Stimulated activated CD4-positive, alpha-beta T cell treated with anti-CD3 and anti-CD28 coated beads, TNF-alpha, amount 100 ng/mL, for 1 hour (primary cell): ENCODE measurements at places on chromosomes 1 and 21.

DNA sequence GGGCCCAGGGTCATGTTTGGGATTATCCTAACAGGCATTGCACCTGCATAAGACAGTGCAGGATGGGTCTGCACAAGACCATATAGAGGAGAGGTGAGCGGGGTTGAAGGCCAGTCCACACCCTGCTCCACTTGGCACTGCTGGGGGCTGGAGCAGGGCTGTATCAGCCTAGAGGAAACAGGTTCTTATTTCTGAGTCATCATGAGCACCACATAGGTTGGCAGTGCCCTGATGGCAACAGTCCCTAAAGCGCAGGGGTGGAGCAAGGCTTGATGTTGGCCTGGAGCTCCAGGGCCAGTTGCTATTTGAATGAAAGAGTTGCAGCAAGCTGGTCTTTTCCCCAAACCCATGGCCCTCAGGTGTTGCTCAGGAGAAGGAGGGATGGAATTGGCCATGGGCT is 29.8 kb upstream of the BMP8B start:
- DNase-seq, result no peak

DNA sequence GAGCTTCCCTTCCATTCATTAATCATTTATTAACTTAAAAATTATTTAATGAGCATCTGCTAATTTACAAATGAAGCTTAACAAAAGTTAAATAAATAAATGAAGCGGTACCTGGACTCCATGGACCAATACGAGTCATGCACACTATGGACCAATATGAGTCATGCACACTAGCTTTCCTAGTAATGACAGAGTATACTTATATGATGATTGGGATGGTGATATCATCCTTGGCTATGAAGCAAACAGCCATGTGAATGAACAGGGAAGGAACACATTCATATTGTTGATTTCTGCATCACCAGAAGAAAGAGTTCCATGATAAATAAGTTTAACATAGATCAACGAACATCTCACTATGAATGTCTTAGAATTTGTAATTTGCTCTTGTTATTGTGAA is 109.9 kb downstream of the SPAG17 start:
- DNase-seq, result no peak

- DNase-seq, result no peak
Measured at GRCh38 chr1:110502402-110503151, 16.4 kb downstream of the KCNA10 start.

DNA sequence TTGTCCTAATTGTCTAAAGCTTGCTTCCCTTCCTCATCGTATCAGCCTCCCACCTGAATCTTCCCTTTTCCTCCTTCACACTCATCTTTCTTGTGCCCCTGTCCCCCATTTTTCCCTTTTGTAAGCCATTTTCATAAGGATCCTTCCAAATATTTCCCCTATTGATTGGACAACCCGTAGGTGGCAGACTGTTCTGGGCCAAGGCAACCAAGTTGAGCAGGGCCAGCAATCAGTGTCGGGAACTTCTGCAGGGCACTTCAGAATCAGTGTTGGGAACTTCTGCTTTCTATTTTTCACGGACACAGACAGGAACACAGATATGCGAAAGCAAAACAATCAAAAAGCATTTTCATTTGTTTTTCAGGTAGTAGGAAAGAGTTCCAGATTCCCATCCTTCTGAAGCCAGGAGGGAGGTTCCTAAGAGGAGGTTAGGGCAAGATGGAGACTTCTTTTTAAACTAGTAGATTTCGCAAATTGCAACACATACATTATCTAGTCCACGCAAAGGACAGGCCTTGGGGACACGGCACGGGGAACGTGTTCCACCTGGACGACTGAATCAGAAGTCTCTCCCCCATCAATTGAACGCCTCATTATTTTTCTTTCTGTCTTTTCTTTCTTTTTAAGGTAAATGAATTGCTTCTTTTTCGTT is 691 bp upstream of the MPZL1 start:
- DNase-seq, result no peak

DNA sequence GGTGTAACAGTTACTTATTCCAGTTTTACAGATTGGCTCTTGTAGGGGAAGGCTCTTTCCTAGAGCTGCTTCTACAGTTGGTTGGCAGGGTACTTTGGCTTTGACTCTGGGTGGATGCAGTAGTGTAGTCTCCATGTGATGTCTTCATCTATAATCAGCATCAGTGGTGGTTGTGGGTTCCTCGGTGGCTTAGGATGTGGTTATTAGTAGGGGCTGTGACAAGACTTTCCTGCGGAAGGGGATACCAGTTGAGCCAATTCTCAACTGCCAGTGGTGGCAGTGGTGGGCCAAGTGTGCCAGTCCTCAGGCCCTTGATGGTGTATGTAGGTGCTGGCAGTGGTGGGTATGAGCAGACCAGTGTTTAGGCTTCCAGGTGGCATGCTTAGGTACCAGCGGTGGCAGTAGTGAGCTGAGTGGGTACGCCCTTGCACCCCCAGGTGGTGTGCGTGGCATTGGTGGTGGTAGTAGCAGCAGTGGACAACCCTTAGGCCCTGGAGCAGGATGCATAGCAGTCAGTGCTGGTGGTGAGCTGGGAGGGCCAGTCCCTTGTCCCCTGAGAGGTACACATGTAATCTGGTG is 27.2 kb upstream of the KLF18 start:
- DNase-seq, result no peak

GRCh38 chr1:110626889-110627288 is 20.7 kb upstream of the KCNA2 start:
- no peak for DNase-seq

GRCh38 chr1:233614743-233615521 is 1.0 kb downstream of the KCNK1 start:
- DNase-seq, result no peak

DNA sequence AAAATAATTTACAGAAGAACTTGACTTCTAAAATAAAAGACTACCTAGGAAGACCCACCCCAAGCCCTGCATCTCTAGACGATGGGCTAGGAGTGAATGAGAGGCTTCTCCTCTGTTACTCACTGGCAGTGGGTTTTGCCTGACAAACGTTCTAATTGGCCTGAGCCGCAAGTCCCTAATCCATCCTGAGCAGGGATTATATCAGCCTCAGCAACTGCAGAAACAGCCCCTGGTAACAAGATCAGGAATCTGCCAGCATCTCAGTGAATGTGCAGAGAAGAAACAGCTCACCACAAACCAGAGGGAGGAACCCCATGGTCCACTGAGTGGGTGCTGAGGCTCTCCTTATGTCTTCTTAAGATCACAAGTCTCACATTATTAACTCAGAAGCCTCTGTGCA is 240.6 kb downstream of the BRINP2 start:
- no peak for DNase-seq

DNA sequence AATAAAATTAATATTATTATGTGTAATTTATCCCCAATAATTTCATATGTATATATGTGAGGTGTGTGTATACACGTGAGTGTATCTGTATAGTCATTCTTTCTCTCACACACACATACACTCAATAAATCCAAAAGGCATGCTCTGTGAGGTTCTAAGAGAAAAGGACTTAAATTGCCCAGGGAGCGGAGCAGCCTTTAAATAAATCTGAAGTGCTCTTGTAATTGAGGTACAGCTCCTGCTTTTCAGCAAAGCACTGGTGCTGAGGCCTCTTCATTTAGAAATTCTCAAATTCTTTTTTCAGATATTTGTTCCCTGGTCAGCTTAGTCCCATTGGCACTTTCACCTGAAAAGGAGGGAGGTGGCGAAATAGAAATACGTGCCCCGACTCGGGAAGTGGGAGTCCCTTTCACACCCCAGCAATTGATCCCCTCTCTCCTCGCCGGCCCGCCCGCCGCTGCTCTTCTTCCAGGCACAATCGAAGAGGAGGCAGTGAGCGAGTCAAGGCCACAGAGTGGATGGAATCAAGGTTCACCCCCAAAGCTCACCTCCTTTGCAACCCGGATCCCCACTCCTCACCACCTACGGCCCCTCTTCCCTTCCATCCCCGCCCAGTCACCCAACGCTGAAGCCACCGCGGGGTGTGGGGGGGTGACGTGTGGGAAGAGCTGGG is 944 bp downstream of the PLPPR5 start:
- DNase-seq, result no peak

- no peak for DNase-seq
Measured at GRCh38 chr1:203985044-203985443, 87.9 kb upstream of the SOX13 start.

DNA sequence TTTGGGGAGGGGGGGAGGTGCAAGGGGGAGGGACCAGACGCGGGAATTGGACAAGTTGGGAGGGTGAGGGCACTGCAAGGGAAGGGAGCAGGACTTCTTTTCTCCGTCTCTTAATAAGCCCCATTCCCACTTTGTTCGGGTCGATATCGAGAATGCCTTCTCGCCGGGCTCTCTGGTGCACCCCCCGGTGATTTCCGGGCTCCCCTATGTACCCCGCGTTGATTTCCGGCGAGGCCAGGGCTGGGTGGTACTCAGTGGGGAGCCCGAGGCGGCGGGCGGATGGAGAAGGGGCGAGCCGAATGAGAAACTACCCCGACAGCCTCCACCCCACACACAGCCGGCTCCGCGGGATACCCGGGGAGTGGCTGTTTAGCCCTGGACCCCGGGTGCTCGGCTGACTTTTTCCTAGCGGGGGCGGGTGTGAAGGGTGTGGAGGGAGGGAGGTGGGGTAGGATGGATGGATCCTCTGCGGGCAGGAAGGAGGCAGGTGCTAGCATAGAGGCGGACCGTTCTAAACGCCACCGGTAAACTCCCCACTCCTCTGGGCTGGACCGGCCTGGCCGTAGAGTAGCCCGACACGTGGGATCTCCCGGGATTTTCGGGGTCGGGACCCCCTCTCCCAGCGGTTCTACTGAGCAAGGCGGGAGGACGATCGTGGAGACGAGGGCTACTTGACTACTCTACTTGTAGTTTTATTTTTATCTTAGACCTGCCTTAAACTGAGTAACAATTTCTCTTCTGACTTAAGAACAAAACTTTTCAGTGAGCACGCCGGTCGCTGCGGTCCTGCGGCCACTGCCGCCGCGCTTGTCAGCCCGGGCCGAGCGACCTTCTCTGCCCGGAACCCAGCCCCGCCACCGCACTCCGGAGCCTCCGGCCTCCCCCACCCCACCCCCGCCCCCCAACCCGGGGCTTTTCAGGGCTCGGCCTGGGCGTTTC is 1.0 kb downstream of the RNF220 start:
- no peak for DNase-seq

GRCh38 chr1:209996348-209996747 is 58.3 kb downstream of the SYT14 start:
- DNase-seq, result no peak

DNA sequence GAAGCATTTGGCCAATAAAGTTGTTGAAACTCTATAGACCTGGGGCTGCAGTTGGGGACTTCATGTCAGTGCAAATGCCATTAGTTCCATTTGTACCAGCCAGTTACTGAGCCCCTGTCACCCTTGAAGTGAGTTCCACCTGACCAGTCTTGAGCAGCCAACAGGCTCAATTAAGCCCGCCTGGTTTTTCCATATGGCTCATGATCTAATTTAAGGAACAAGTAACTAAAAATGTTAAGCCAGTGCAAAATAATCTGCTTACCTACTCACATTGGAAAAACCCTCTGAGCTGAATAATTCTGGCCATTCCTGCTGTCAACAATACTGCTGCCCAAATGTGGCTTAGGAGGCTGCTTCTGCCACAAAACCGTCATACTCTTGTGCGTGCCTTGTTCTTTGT is 21.6 kb downstream of the NSUN4 start:
- DNase-seq, result no peak

- no peak for DNase-seq
Measured at GRCh38 chr1:13753636-13754402, 53.8 kb downstream of the PRDM2 start.

DNA sequence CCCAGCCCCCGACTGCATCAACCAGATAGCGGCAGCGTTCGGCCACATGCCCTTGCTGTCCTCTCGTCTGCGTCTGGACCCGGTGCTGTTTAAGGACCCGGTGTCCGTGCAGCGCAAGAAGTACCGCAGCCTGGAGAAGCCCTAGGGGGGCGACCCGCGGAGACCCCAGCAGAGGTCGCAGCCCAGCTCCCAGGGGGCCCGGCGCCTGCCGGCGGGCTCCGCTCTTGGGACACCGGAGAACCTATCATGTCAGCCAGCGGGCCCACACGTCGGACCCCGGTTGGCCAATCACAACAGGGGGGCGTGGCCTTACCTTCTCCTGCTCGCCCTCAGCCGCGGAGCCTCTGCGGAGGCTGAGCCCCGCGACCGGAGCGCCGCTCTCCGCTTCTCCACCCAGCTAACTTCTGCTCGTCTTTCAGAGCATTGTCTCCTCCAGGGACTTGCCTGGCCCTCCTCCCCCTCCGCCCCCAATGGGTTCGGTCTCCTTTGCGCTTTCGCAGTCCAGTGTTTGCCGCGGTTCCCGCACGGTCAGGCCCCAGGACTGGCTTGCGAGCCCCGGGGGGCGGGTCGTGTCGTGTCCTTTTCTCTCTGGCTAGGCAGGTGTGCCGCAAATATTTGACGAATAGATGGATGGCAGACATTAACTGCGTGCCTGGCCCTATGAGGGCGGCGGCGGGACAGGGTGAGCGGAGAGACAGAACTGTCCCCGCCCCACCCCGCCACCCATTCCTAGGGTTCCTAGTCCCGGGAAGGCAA is 10.5 kb downstream of the SLC30A2 start:
- peak; percentile 80 for DNase-seq

DNA sequence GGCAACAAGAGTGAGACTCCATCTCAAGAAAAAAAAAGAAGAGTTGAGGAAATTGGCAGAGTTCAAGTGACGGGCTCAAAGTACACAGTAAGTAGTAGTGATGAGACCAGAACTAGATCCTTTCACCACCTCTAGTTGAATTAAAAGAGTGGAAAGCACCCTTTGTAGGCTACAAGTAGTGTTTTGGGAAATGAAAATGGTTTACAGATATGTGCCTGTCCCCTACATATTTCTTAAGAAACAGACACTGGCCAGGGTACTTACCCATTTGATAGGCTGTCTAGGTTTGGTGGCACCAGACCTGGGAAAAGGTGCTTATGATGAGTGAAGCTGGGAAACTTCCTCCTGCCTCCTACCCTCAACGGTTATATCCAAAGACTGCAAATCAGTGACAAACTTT is 163.7 kb upstream of the BEND5 start:
- no peak for DNase-seq

DNA sequence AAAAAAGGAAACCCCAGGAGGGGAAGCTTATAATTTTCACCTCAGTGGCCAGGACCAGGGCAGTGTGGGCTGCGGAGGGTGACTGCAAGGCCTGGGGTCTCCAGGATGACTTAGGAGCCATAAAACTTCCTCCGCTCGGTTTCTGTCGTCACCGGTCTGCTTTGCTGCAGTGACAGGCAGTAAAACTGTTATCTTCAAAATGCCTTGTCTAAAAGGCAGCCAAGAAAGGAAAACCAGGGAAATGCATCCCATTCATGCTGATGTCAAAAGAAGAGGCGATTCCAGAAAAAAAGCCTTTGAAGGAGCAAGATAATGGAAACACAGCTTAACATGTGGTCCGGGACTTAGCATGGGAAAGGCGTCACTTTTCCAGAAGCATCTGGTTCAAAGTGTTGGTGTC is 42.0 kb downstream of the COL6A1 start:
- no peak for DNase-seq
